ENCODE measurements at places on chromosomes 13 and 19. TPM values are rescaled to one million over a fixed set of nuclear protein-coding genes. Genes with fewer than 3 reads are reported as not detected.

DNA sequence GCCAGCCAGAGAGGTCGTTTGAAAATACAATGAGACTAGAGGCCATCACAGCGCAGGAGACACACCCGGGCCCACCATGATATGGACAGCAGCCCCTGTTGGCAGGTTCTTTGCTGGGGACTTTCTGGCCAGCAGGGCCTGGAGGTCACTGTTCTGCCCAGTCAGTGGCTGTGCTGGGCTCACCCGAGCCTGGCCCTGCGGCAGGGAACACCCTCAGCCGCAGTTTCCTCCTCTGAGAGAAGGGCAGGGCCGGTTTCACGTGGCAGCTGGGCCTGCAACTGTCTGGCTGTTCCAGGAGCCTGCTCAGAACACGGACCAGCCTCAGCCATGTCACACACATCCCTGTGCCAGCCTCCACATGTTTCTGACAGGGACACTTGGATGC is 39.4 kb downstream of the ADPRHL1 start:
- no peak for DNase-seq

Gene CDX2
- not detected for total RNA-seq

- no peak for DNase-seq
Observed at GRCh38 chr13:64471916-64472315, 2758.2 kb downstream of the PCDH9 start.

Gene LMTK3
- 5.1 TPM for total RNA-seq

DNA sequence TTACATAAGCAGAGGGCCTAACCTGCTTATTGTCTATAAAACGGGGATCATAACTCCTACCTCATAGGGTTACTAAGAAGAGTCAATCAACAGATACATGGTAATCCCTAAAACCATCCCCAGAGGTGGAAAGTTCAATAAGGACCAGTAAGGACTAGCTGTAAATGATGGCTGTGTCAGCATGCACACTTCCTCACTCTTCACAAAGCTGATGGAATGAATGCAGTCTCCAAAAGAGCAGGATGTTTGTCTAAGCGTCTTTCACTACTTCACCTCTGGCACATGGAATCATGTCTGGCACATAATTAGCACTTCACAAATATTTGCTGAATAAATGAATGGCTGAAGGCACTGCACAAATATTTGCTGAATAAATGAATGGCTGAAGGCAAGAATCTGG is 134.2 kb downstream of the MIPEP start:
- DNase-seq: no peak

DNA sequence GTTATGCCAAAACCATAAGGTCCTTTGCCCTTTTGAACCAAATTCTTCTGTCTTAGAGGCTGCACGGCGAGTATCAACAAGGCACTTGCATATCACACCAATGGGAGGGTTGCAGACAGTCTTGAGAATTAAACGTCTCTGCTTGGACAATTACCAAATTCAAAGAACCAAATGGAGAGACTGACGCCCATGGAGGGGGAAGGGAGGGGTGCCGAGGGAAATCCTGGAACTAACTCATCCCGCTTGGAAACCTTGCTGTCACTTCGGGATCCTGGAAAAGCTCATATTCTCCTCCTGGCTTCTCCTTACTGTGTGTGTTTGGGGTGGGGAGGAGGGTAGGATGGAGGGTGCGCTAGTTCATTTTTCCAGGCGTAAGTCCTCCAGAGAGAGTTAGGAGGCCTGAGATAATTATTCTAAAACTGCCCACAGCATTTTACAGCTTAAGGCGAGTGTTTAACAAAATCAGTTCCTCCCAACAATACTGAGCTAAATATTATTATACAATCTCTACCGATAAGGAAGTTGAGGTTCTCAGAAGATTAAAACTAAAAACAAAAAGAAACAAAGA is 425.1 kb downstream of the TSHZ3 start:
- no peak for DNase-seq

Gene SERTAD3
- 34.3 TPM for total RNA-seq

Gene CRTC1
- 19.7 TPM for total RNA-seq
